ENCODE measurements at places on chromosomes 4 and X.

DNA sequence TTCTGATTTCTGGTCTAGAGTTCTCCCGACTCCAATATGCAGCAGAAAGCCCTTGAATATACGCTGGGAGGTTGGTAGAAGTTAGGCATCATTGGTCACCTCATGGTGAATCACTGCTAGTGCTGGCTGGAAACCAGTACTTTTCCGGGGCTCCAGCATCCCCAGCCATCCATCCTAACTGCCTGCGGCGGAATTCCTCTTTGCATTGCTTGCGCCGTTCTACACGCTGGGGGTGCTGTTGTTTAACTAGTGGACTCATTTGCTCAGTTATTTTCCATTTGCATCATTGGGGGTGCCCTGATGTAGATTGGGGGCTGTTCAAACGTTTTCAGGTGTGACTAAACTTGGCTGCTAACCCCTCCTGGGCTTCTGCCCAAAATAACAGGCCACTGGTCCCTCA, 23.3 kb upstream of the GPR50 start:
- DNase-seq = no peak

- no peak for DNase-seq
These were observed 430 bp upstream of the TRPC3 start for GRCh38 chr4:121952290-121952689.

- DNase-seq = no peak
These were observed 23.8 kb downstream of the COL25A1 start for GRCh38 chr4:109278594-109279031.

DNA sequence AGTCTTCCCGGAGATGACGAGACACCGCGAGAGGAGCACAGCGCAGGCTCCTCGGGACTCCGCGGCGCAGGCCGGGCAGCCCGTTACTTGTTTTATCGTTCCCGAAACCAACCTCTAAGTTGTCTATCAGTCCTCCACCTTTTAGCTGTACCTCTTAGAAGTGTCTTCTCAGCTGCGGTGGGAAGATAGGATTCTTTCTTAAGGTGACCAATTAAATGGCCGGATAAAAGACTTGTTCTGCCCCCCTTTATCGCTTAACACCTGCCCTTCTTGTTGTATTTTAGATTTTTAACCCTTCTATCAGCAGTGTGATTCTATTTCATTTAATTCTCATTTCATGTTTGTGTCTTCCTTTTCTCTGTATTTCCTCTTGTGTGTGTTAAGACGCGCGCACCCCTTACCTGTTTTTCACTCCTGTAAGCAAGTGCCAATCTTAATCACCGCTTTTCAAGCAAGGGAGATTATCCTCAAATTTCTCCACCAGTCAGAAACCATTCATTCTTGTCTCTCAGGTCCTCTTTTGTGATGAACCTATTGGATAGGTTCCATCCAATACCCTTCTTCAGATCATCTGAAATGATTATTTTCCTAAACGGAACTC, at the start of gene SLC9B2:
TSS of gene SLC9B2 (minus strand) at position 15 of the 601 bp plus-strand sequence. CDS start 9,211 bp downstream, outside the sequence.
- DNase-seq = no peak

- no peak for DNase-seq
These were observed 88.0 kb downstream of the GUCY2F start for GRCh38 chrX:109393859-109394258.

GRCh38 chrX:42992199-42992943, 214.4 kb upstream of the PPP1R2C start:
- DNase-seq = no peak

DNA sequence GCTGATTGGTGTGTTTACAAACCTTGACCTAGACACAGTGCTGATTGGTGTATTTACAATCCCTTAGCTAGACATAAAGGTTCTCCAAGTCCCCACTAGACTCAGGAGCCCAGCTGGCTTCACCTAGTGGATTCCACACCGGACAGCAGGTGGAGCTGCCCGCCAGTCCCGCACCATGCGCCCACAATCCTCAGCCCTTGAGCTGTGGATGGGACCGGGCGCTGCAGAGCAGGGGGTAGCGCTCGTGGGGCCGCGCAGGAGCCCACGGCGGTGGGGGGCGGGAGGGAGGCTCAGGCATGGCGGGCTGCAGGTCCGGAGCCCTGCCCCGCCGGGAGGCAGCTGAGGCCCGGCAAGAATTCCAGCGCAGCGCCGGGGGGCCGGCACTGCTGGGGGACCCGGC, 30.7 kb downstream of the MEPE start:
- DNase-seq = no peak

GRCh38 chr4:10783351-10783750, 98.8 kb upstream of the CLNK start:
- no peak for DNase-seq

GRCh38 chrX:30280428-30280827, 28.8 kb downstream of the NR0B1 start:
- no peak for DNase-seq

GRCh38 chr4:25290490-25291067, 22.0 kb upstream of the ZCCHC4 start:
- DNase-seq = no peak

DNA sequence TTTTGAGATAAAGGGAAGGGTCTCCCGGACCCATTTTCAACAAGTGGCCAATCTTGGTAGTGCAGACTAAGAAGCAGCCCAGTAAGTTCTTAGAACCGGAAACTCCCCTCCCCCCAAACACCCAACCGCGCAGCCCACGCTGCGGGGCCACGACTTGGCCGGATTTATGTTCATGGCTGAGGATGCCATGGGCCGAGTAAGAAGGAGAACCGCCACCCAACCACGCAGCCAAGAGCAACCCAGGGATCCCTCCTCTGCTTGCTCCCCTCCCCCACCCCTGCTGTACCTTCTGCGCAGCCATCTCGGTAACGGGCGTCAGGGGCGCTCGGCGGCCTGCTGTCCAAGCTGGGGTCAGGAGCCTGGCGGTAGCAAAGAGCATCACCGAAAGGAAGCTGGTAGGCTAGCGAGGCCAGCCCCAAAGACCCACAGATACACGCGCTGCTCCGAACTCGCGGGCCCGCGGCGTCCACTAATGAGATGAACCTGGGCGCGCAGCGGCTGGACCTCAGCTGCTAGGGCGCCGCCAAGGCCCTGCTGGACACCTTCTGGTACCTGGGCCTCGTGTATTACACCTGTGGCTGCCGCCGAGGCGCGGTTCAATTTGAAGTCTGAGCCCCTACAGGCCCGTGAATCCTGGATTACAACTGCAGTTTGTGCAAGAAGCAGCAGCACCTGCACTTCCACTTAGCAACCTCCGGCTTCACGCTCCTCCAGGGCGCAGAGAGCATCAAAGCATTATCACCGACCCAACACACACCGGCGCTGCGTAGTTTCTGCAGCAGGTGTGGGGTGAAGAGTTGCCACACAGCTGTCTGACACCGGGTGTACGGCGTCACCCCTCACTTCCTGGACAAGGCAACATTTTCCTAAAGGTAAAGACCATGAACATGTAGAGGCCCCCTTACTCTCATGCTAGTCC, 63.4 kb downstream of the NUDT10 start:
- peak; percentile 40 for DNase-seq

- no peak for DNase-seq
These were observed 105.7 kb upstream of the PTCHD1 start for GRCh38 chrX:23228950-23229448.

DNA sequence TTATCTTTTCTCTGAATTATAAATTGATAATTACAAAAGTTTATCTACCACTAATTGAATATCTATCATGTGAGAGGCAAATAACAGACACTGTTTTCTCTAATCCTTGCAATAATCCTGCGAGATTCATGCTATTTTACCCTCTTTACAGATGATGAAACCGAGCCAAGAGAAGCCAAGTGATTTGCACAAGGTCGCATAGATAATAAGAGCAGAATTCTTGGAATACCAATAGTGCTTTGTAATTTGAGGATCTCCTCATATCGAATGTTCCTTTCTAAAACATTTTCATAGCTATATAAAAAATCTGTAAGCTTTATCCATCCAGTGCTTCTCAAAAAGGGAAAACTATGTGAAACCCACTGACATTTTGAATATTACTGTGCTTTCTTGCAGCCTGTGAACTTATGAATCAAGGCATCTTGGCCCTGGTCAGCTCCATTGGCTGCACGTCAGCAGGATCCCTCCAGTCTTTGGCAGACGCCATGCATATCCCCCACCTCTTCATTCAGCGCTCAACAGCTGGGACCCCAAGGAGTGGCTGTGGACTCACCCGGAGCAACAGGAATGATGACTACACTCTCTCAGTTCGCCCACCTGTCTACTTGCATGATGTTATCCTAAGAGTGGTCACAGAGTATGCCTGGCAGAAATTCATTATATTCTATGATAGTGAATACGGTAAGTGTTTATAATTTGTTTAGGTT, 743.8 kb upstream of the ATOH1 start:
- no peak for DNase-seq

DNA sequence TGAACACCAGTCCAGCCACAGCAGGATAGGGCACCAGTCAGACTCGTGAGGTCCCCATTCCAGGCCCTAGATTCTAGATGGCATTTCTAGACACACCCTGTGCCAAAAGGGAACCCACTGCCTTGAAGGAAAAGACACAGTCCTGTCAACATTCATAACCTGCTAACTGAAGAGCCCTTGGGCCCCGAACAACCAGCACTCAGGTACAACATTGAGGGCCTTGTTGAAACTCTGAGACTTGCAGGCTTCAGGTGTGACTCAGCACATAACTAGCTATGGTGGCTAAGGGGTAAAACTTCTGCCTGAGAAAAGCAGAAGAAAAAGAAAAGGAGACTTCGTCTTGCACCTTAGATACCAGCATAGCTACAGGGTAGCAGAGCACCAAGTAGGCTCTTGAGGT, 252.9 kb upstream of the GRID2 start:
- DNase-seq = no peak
